AG08395 (cell line): ENCODE measurements at places on chromosomes 16 and 17.

- no peak for DNase-seq
Measured at GRCh38 chr17:74217888-74218287, 4.5 kb downstream of the TTYH2 start.

- DNase-seq = no peak
Measured at GRCh38 chr17:18925187-18925586, 26.8 kb upstream of the SLC5A10 start.

GRCh38 chr17:50134206-50135110 lies 4.5 kb upstream of the SAMD14 start:
- peak; percentile 49 for DNase-seq

- peak; percentile 23 for DNase-seq
Measured at GRCh38 chr16:2883458-2883908, 468 bp downstream of the FLYWCH2 start.

GRCh38 chr16:17397499-17397891 lies 73.3 kb downstream of the XYLT1 start:
- DNase-seq = peak; percentile 70
